ENCODE measurements at places on chromosomes 3 and 15.

DNA sequence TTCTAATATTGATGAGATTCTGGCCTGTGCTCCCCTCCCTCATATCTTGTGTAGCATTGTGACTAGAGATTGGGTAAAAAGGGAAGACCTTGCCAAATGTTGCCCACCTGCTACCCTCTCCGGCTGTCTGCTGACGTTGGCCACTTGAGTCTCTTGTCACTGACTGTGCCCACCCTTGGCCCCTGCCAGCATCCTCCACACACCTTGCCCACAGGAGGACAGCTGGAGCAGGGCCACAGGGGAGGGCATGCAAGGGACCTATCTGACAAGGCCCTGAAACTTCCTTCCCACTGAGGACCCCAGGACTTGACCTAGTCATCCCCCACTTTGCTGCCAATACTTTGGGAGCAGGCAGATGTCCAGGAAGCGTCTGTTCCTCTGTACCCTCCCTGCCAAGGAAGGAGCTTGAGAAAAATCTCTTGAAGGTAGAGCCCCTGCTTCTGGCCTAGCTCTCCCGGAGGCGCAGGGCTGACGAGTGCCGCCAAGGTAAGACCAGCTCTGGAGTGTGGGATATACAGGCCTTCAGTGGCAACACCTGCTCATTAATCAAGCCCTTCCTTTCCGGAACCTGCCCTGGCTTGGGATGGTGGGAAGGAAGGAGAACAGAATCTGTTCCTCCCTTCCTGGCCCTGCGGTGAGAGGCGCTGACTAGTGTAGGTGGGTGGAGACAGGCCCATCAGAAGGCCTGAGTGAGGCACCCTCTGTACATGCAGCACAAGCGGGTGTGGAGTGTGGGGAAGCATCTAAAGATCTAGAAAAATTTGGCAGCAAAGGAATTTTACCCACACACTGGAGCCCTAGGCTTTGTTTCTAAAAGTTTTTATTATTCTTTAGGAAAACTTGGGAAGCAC lies 4.9 kb upstream of the PAK6 start:
- DNase-seq: no peak

DNA sequence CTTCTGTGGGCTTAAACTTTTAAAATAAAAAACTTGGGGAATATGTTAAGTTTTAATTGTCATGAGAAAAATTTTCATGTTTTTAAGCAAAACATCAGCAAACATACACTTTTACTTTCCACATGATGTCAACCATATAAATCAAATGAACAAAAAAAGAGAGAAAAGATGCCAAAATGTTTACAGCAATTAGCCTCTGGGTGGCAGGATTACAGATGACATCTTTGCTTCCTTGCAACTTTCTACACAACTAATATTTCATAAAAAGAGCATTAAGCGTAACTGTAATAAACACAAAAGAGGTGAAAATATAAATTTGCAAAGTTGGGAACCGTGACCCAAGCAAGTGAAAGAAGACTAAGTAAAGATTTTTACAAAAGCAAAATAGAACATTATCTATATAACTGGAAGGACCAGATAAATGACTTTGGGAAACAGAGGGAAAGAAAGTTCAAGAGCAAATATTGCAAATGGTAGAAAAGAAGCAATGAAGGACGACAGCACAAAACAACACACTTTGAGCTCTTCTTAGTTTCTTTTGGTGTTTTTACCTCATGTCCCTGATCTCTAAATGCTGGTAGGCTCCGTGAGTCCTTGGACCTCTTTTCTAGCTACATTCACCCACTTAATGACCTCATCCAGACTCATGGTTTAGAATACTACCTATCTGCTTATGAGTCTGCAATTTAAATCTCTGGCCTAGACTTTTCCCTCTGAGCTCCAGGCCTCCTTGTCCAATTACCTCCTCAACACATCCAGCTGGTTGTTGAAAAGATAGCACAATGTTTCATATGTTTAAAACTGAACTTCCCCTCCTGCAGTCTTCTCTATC lies 9.4 kb downstream of the TP53BP1 start:
- peak; percentile 48 for DNase-seq

GRCh38 chr3:113607219-113607596 lies 74.9 kb downstream of the SIDT1 start:
- DNase-seq: no peak

- peak; percentile 38 for DNase-seq
These were observed 12.9 kb upstream of the CPNE9 start for GRCh38 chr3:9690451-9691450.

Measured in OCI-M1 (cell line).